ENCODE measurements at places on chromosomes 11 and 22.

- DNase-seq: no peak
Observed at GRCh38 chr11:125170510-125171031, 6.0 kb downstream of the PKNOX2 start.

- DNase-seq: no peak
Observed at GRCh38 chr11:75056814-75057213, 39.9 kb downstream of the OR2AT4 start.

- DNase-seq: no peak
Observed at GRCh38 chr22:44003405-44004103, 20.5 kb upstream of the PARVB start.

DNA sequence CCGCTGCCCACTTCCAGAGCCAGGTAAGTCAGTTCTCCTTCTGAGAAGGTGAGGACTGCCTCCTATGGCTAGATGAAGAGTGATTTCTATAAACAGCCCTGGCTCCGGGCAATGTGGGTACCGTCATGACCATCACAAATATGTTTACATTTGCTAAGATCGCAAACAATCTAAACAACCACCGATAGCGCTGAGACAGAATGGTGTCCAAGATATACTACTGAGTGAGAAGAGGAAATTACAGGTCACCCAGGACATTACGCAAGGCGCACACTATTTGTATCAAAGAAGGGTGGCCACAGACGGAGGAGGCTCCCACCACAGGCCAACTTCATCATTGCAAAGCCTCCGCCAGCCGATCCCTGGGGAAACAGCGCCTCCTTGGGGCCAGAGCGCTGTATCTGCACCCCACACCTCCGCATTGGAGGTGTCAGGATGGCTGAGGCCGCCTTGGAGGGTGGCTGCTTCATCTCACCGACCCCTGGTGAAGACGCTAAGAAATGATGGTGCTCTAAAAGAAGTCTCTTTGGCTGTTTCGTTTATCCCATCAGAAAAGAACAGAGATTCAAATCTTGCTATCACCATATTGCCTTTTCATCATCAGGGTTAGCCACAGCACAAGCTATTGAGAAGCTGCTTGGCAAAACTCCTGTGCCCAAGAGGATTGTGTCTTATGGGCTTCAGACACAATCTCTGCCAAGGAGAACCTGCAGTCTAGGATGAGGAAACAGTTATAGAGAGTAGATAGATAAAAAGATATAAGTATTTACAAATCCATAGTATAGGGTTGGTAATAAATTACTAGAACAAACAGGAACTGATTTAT, 12.3 kb upstream of the ASRGL1 start:
- DNase-seq: no peak

DNA sequence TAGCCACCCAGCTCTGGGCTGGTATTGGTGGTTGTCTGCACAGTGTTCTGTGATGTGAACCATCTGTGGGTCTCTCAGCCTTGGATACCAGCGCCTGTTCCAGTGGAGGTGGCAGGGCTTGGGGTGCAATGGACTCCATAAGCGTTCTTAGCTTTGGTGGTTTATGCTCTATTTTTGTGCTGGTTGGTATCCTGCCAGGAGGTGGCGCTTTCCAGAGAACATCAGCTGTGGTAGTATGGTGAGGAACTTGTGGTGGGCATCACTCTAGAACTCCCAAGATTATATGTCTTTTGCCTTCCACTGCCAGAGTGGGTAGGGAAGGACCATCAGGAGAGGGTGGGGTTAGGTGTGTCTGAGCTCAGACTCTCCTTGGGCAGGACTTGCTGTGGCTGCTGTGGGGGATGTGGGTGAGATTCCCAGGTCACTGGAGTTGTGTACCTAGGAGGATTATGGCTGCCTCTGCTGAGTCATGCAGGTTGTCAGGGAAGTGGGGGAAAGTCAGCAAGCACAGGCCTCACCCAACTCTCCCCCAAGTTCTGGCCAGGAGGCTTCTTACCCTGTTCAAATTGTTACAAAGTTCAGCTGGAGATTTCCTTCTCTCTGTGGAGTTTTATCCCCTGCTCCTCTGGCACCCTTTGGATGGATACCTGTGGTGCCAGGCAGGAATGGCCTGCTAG, 47.2 kb downstream of the MRGPRX2 start:
- DNase-seq: no peak

DNA sequence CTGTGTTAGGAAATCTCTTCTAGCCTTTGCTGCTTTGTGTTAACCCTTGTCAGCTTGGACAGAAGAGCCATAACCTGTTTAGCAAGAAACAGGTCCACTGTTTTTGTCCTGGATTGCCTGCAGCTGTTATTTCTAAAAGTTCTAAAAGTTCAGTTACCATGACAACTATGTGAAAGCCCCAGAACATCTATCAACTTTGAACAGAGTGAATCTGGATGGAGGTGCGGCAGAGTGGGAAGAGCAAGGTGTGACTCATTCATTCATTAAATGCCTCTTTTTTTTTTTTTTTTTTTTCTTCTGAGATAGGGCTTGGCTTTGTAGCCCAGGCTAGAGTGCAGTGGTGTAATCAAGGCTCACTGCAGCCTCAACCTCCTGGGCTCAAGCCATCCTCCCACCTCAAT, 50.5 kb downstream of the RBX1 start:
- no peak for DNase-seq

DNA sequence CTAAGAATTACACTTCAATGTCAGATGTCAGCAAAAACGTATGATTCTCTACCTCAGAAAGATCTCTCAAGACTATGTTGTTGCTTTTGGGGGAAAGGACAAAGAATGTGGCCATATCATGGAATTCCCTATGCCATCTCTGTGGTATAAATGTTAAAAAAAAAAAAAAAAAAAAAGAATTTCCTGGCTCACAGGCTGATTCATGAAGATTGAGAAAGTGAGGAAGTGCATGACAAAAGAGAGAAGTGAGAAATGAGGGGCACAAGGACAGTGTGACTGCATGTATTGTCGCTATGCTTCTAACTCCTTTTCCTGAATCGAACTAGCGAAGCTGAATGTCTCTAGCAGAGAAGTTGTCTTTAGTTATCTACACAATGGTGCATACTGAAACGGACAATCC, 80.6 kb upstream of the CARD18 start:
- DNase-seq: no peak

- no peak for DNase-seq
Observed at GRCh38 chr11:66317723-66318599, 1.1 kb upstream of the CD248 start.

- DNase-seq: no peak
Observed at GRCh38 chr22:49365910-49366309, 461.8 kb downstream of the BRD1 start.

DNA sequence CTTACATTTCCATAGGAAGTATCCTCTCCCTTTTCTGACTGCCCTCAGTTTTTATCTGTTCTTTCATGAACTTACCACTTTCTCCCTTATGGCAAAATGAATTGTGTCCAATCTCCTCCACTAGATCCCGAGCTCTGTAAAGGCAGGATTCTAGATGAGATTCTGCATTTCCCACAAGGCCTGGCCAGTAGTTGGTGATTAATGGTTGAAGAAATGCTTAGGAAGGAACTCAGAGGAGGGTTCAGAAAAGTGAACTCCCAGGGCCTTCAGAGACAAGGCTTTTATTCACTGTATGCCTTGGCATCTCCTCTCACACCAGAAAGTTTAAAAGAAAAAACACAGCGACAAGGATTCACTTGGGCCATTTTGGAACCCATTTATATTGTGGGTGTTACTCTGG, 66.2 kb downstream of the CCDC81 start:
- no peak for DNase-seq

- no peak for DNase-seq
Observed at GRCh38 chr22:43406186-43406790, 5.5 kb upstream of the MPPED1 start.

GRCh38 chr22:20867179-20868024, 8.6 kb downstream of the SNAP29 start:
- DNase-seq: no peak

DNA sequence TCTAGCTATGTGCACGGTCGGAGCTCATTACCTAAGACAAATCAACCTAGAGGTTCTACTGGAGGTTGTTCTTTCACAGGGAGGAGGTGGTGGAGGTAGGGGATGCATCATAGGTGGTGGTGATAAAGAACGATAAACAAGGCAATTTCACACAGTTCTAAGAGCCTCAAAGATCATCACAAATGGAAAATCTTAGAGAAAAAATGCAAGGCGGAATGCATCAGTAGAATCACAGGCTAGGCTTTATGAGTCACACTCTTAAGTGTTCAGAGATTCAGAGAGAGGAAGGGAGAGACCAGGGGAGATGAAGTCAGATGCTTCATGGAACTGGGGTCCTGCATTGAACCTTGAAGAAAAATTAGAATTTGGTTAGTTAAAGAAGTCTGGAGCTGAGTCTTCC, 58.3 kb downstream of the TMPRSS5 start:
- no peak for DNase-seq

DNA sequence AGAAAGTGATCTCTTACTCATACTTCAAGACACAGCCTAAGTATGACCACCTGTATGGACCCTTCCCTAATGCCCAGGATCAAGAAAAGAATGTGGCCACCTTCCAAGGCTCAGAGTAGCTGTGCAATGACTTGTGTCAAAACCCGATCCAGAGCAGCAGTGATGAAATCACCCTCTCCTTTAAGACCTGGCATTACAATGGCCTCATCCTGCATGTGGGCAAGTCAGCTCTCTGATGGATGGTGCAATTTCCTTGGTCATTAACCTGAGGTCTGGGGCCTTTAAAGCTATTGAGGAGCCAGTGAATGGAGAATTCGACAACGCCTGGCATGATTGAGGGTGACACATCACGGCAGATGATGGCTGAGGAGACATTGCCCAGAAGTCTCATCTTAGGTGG, 9.1 kb upstream of the TUBA8 start:
- DNase-seq: no peak

- no peak for DNase-seq
Observed at GRCh38 chr11:20155683-20156279, 4.5 kb downstream of the DBX1 start.
